CD4-positive, alpha-beta memory T cell (primary cell): ENCODE measurements at places on chromosomes 1 and 21.

GRCh38 chr1:36239941-36240637, 15.8 kb downstream of the THRAP3 start:
- peaks cover 49% of the 10 kb centered on the region for H3K4me1 ChIP-seq
- no peaks in the 10 kb centered on the region for H3K27me3 ChIP-seq
- no peak overlapping the region for H3K27ac ChIP-seq
- H3K4me3 ChIP-seq: no peak overlapping the region
- peaks cover 31% of the 10 kb centered on the region for H3K36me3 ChIP-seq

DNA sequence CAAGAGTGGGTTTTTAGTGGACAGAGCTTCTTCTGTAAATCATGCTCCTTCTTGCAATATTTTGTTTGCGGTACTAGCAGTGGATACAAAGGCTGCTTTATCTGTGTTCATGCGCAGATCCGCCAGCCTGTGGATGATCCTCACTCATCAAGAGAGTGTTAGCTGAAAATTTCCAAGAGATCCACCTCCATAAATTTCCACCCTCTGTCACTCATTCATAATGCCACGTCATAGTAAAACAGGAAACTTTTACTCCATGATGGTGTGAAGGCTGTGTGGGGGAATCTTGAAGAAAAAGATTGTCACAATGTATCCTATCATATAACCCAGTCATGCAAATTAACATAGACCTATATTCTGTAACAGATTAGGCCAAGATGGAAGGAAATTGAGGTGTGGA, 4.4 kb upstream of the MAPKAPK2 start:
- no peak for DNase-seq
- no peak overlapping the region for H3K4me3 ChIP-seq
- no peaks in the 10 kb centered on the region for H3K36me3 ChIP-seq
- no peaks in the 10 kb centered on the region for H3K27me3 ChIP-seq
- peaks cover 19% of the 10 kb centered on the region for H3K4me1 ChIP-seq

DNA sequence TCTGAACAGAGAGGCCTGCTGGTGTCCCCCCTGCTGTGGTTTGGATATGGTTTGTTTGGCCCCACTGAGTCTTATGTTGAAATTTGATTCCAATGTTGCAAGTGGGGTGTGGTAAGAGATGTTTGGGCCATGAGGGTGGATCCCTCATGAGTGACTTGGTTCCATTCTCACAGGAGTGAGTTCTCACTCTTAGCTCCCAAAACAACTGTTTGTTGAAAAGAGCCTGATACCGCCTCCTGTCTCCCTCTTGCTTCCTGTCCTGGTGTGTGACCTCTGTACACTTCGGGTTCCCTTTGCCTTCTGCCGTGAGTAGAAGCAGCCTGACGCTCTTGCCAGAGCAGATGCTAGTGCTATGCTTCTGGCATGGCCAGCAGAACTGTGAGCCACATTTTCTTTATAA, 60.5 kb downstream of the C21orf91 start:
- no peak for DNase-seq
- no peaks in the 10 kb centered on the region for H3K27me3 ChIP-seq
- no peak overlapping the region for H3K27ac ChIP-seq
- no peaks in the 10 kb centered on the region for H3K36me3 ChIP-seq
- H3K4me1 ChIP-seq: no peaks in the 10 kb centered on the region

DNA sequence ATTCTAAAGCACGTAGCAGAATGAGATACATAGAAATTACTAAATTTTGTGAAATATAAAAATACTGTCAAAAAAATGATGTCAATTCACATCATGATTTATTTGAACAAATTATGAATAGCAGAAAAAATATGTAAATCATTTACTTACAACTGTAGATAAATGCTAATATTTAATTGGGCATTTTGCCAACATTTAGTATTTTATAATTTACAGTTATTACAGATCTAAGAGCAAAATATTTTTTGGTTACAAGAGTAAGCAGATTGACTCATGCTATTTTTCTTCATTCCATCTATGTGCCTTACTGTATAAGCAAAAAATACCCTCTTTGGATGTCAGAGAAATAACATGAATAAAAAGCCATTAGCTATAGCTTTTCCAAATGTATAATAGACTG, 282.3 kb upstream of the RGS18 start:
- no peaks in the 10 kb centered on the region for H3K36me3 ChIP-seq
- H3K4me3 ChIP-seq: no peak overlapping the region
- no peaks in the 10 kb centered on the region for H3K4me1 ChIP-seq
- no peak for DNase-seq
- no peaks in the 10 kb centered on the region for H3K27me3 ChIP-seq

- DNase-seq: no peak
- no peaks in the 10 kb centered on the region for H3K36me3 ChIP-seq
- H3K27ac ChIP-seq: no peak overlapping the region
These were observed 102.4 kb upstream of the OR4F16 start for GRCh38 chr1:788835-789234.

- no peak for DNase-seq
- no peaks in the 10 kb centered on the region for H3K4me1 ChIP-seq
- no peaks in the 10 kb centered on the region for H3K36me3 ChIP-seq
- no peak overlapping the region for H3K4me3 ChIP-seq
These were observed 191.5 kb upstream of the AJAP1 start for GRCh38 chr1:4462831-4463484.

GRCh38 chr1:248243204-248243603, 12.0 kb downstream of the OR2M4 start:
- no peaks in the 10 kb centered on the region for H3K36me3 ChIP-seq
- no peak overlapping the region for H3K27ac ChIP-seq
- H3K27me3 ChIP-seq: no peaks in the 10 kb centered on the region
- peak; percentile 14 for DNase-seq

DNA sequence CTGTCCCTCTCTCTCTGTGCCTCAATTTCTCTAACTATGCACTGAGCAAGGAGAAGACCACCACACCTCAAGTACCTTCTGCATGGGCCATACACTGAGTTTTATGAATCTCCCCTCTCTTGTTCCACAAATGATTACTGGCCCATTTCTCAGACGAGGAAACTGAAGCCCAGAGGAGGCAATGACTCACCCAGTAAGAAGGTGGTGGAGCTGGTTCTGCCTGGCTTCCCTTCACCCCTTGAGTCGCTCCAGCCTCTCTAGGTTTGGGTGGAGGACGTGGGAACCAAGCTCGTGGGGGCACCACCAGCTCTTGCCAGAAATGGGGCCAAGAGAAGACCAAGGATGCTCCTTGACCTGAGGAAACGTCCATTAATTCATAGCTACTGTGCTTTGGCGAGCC, 21.3 kb upstream of the RUNX3 start:
- no peaks in the 10 kb centered on the region for H3K36me3 ChIP-seq
- no peak overlapping the region for H3K4me3 ChIP-seq
- no peak for DNase-seq

GRCh38 chr1:228064741-228065542, 17.6 kb upstream of the ARF1 start:
- H3K27me3 ChIP-seq: peaks cover 26% of the 10 kb centered on the region
- H3K27ac ChIP-seq: no peak overlapping the region
- no peak for DNase-seq
- no peak overlapping the region for H3K4me3 ChIP-seq

DNA sequence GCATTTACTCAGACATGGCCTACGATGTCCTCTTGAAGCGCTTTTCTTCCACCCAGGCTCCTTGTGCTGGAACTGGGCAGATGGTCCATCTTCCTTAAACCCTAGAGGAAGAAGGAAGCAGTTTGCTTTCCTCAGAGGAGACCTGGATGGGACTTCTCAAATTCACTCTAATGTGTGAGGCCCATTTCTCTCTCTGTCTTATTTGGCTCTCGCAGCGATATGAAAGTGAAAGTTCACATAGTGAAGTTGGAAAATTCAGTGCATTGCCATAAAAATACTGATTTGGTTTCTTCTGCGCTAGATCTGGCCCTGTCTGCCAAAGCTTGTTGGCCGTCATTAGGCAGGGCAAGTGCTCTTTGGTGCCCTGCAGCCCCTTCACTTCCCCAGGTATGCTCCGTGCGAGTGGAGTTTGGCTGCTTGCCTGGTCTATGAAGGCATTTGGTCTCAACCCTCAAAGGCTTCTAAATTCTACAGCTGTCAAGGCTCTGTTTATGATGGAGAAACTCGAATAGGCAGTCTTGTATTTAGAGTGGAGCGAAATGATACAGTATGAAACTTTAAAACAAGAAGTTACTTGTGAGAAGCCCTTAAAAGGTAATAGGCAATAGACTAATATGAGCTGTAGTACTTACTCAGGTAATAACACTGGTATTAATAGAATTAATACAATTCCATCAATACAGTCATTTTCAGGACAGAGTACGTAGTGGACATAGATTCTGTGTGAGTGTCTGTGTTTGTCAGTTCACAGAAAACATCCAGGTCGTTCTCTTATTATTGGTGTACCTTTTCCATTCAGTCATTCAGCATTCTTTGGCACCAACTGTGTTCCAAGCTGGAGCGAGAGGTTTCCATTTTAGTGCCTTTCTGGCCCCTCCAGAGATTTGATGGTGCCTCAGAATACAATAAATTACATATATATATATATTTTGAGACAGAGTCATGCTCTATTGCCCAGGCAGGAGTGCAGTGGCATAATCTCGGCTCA, 20.5 kb downstream of the SZRD1 start:
- peaks cover 79% of the 10 kb centered on the region for H3K4me1 ChIP-seq
- peak overlapping the region; percentile 58 for H3K27ac ChIP-seq
- no peak for DNase-seq
- H3K4me3 ChIP-seq: no peak overlapping the region

DNA sequence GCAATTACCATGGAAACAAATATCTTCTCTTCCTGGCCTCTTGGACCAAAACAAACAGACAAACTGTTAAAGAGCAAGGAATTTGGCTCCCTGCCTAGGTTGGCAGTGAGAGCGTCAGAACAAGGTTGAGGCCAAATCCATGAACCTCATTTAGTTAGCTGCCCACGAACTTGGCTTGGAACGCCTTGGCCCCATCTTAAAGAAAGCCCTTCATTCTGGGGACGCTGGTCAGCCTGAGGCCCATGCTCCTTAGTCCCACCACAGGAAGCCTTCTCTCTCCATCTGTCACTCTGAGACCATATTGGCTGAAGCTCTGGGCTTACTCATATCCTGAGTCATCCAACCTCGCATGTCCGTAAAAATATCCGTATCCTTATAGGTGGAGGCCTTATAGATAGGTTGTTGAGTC, 62.4 kb upstream of the DIRAS3 start:
- H3K4me3 ChIP-seq: no peak overlapping the region
- no peak for DNase-seq
- no peaks in the 10 kb centered on the region for H3K4me1 ChIP-seq
- no peak overlapping the region for H3K27ac ChIP-seq

DNA sequence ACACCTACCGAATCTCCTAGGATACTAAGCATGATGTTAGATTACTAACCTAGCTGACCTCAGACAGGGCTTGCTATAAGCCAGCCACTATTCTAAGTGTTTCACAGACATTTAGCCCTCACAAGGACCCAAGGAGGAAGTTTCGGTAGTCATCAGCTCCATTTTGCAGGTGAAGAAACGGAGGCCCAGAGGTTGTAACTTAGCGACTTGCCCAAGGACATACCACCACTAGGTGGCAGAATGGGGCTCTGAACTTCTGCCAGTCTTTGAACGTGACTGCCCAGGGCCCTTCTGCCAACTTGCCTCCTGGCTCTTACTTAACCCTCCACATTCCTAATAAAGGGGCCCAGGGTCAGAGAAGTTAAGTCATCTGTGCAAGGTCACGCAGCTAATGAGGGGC, 283.5 kb downstream of the C1orf94 start:
- H3K36me3 ChIP-seq: no peaks in the 10 kb centered on the region
- no peaks in the 10 kb centered on the region for H3K4me1 ChIP-seq
- no peaks in the 10 kb centered on the region for H3K27me3 ChIP-seq
- H3K27ac ChIP-seq: no peak overlapping the region

DNA sequence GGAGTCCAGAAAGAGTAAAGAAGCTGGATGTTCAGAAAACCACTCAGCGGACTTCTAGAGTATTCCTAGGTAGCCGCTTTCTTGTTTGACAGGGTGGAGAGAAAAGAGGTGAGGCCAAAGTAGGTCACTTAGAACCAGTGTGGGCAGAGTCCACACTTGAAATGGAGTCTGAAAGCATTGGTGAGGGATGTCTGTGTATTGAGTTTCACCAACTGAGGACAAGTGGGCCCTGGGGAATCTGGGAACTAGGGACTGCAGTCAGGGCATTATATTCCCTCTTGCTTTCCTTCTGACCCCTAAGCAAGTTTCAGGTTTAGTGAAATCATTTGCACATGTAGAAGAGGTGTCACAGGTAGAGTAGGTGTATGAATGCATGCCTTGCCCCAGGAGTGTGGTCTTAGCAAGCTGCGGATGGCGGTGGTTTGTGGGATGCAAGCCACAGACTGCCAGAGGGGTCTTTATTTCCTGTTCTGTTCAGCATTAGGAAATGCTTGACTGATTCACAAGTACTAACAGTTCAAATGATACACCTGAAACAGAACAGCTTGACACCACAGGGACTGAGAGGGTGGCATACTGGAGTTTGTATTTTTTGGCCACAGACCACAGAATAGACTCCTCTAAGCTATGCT, 1.1 kb upstream of the GNG12 start:
- no peaks in the 10 kb centered on the region for H3K36me3 ChIP-seq
- no peak overlapping the region for H3K4me3 ChIP-seq
- no peak for DNase-seq
- no peak overlapping the region for H3K27ac ChIP-seq
- H3K4me1 ChIP-seq: peaks cover 21% of the 10 kb centered on the region

- no peak overlapping the region for H3K27ac ChIP-seq
- no peaks in the 10 kb centered on the region for H3K27me3 ChIP-seq
These were observed 56.8 kb downstream of the GLIS1 start for GRCh38 chr1:53681977-53682685.

DNA sequence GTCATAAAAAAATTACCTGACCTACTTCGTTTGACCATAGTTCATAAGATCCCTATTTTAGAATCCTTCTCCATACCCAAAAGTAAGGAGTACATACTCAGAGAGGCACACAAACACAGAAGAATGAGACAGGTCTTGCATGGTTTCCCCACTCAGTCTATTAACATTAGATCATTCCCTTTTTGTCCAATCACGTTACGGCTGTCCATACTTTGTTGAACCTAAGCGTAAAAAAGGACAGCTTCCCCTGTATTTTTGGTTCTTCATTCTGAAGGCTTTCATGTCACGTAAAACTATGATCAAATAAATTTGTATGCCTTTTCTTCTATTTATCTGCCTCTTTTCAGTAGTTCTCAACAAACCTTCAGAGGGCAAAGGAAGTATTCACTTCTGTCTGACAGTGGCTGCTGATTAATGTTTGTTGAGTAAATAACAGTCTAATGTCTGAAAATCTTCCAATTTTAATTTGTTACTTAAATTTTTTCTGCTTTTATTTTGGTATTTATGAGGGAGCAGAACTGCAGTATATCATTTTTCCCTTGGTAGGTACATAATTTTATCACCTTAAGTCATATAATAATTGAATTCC, 16.4 kb downstream of the PKN2 start:
- DNase-seq: no peak
- no peak overlapping the region for H3K4me3 ChIP-seq
- H3K36me3 ChIP-seq: no peaks in the 10 kb centered on the region
- H3K27me3 ChIP-seq: no peaks in the 10 kb centered on the region
- H3K27ac ChIP-seq: no peak overlapping the region
- H3K4me1 ChIP-seq: peaks cover 11% of the 10 kb centered on the region
